ENCODE measurements at places on chromosomes 13 and 19.
A peak's percentile ranks its signal among the peaks of the same experiment; 100 is the strongest.

DNA sequence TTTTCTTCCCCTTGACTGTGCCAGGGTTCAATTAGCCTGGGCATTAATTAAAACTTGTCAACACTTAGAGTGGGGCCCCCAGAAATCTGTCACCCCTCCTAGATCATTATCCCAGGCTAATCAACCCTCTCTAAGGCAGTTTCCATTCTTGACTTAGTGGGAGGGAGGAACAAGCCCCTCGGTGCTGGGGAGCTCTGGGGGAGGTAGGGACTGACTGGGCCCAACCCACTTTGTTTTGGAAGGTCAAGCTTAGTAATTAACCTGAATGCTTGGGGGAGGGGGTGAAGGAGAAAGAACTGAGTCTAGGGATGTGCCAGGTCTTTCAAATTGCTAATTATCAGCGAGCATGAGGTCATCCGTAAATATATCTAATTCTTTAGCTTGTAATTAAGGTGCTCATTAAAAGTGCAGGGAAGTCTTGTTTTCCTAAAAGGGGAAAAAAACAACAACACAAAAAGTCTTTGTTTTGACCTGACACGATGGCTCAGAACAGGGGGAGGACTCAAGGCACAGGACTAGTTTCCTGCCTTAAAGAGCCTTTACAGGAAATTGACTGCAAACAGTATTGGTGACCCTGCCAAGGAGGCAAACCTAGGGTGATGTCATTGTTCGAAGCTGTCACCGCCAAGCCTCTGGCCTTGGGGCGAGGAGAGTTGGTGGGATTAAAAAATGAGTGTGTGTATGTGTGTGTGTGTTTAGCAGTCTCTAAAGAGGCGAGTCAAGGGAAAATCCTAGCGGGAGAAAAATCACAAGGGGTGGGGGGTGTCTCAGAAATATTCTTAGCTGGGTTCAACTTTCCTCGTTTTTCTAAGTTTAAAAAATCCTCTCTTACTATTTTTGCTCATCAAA lies 19.4 kb downstream of the ACTN4 start:
- peak; percentile 84 for DNase-seq

GRCh38 chr19:54302257-54302656 lies 10.7 kb downstream of the LILRA5 start:
- no peak for DNase-seq

DNA sequence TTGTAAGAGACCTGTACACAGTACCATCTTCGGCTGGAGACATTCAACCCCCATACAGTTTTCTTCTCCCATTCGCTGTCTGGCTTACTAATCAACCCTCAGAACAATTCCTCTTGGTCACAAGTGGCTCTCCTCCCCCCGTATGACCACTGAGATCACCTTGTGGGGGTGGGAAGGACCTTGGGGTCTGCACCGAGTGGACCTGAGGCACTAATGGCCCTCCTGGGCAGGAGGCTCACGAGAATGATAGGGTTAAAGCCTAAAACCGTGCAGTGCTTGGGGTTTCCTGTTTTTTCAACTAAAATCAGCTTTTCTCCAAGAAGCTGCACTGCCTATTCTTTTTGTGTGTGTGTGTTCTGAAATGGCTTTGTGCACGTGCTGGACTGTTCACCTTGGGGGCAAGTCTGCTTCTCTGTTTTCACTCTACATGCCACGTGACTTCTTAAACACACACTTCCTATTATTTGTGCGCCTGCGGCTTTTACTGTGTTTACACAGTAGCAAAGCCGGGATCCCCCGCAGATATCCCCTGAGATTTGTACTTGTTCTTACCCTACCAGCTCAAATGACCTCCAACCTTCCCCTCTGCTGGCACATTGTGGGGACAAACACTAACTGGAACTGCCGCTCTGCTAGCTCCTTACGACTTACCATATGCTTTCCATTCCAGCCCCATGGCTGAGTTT lies 12.3 kb downstream of the RBM26 start:
- no peak for DNase-seq

DNA sequence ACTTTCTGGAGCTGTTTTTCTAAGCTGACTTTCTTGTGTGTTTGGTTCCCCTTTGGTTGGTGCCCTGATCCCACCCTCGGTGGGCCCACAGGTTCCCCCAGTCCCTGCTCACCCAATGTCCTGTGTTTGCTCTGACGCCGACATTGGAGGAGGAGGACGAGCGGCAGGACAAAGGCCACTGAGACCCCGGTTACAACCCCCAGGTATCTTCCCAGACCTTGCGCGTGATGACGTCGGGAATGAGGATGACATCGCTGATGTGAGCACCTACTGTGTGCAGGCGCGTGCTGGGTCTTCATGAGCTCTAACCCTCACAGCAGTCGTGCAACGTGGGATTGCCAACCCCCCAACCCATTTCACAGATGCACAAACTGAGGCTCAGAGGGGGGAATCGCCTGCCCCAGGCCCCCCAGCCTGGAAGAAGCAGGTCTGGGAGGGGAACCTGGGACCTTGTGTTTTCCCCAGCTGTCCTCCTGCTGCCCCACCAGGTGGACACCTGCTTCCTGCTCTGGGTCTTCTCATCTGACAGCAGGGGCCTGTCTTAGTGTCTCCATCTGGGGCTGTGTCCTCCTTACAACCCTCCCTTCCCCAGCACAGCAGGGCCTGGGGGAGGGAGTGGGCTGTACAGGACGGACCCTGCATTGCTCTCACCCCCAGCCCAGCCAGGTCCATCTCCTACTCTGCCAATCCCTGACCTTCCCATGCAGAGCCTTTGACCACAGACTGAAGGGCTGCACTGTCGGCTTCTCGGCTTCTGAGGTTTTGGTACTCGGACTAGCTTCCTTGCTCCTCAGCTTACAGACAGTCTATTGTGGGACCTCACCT lies 4.7 kb upstream of the LILRA6 start:
- no peak for DNase-seq

- no peak for DNase-seq
Measured at GRCh38 chr13:111882351-111882750, 184.6 kb upstream of the SOX1 start.

DNA sequence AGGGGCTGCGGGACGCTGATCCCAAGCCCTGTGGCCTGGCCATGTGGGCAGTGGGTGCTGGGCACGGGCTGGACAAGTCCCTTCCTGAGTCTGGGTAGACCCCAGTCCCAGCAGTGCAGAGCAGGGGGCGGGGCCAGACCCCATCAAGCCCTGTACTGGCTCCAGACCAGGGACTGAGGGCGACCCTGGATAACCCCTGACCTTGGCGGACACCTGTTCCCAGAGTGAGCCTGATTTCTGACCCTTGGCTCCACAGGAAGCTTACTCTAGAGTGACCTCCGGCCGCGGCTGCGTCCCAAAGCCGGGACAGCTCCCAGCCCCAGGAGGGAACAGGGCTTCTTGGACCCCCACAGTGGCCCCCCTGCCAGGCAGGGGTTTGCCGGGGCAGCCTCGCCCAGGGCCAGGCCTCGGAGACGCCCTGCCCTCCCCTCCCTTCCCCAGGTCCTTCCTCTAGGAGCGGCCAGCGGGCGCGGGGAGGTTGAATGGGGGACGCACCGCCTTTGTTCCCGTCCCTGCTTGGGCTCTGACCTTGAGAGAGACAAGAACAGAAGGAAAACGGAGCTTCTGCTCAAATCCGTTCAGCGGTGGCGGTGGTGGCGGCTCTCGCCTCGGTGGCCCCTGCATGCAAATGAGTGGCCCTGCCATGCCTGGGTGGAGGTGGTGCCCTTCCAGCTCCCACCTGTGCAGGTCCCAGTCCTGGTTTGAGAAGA lies 2.3 kb upstream of the EFNA2 start:
- no peak for DNase-seq

GRCh38 chr19:17325881-17326594 lies 8.6 kb downstream of the ANO8 start:
- DNase-seq: no peak

DNA sequence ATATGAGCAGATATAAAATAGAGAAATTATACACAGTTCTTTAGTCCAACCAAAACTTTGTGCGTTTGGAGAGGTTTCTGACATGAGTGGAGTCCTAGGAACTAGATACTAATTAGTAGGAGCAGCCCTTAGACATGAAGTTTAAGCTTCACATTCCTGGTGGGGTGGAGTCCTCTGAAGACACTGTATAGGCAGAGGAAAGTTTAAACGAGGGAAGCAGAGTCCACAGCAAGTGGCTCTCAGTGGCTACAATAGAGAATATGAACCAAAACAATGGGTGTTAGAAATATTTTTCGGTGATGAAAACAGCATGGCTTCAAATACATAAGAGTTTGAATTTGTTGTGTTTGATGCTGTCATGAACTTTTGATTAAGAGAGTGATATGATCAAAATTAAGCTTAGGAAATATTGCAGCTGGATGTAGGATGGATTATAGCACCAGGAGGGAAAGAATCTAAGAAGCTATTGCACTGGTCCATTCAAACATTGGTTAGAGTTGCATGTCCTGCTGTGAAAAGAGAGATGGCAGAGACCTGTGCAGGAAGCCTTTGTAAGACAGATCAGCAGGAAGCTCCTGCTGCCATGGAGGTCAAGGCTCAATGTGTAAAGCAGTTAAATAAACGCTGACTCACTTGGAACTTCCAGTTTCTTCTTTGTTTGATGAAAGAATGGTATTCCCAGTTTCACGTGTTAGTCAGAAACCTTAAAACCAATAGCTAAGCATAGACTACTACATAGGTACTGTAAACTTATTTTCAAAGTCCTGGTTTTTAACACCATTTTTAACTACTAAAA lies 175.2 kb downstream of the TDRD3 start:
- DNase-seq: no peak

DNA sequence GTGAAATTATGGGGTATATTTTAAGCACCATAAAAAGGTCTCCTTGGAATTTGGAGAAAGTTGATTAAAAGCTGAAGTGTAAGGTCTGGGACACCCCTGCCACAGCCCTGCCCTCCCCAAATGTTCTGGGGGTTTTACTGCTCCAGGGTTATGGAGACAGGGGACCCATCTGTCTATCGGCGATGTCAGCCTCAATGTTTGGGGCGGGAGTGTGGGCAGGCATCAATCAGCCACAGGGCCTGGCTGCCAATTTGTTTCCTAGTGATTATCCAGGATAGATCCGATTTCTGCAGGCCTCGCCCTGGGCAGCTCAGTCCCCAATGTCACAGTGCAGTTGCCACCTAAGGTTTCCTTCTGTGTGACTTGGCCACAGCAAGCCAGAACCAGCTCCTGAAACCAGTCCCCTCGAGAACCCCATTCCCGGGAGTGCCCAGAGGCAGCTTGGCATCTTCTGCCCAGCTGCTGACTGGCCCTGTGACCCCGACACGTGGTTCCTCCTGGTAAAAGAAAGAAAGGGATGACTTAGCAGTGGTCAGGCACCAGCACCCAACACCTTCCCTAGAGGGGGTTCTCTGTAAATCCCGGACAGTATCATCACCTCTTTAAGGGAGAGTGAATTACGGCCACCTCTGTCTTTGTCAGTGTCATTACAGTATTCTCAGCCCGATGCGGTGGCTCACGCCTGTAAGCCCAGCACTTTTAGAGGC lies 41.6 kb downstream of the MYO9B start:
- no peak for DNase-seq

- no peak for DNase-seq
Measured at GRCh38 chr19:6925386-6925785, 38.0 kb downstream of the ADGRE1 start.

DNA sequence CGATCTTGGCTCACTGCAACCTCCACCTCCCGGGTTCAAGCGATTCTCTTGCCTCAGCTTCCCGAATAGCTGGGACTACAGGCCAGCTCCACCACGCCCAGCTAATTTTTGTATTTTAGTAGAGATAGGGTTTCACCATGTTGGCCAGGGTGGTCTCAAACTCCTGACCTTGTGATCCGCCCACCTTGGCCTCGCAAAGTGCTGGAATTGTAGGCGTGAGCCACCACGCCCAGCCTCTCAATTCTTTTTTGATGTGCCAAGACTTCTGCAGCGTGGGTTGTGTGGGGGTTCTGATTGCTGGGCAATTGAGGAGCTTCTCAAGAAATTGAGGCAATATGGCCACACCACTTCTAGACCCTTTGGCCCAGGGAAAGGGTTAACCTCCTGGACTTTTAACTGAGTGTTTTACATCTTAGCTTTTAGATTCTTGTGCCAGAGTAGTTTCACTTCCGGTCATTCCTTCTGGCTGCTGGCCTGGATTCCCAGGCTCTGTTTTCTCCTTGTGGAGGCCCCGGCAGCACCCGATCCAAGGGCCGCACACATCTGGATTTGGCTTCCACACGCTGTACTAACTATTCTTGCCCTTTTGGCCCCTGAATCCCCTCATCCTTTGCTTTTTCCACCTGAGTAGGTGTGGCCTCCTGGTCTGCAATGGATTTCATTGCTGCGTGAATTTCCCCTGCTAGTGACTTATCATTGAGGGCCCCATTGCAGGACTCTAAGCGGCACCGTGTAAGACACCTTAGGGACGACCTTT lies 14.7 kb downstream of the SMARCA4 start:
- DNase-seq: peak; percentile 85

DNA sequence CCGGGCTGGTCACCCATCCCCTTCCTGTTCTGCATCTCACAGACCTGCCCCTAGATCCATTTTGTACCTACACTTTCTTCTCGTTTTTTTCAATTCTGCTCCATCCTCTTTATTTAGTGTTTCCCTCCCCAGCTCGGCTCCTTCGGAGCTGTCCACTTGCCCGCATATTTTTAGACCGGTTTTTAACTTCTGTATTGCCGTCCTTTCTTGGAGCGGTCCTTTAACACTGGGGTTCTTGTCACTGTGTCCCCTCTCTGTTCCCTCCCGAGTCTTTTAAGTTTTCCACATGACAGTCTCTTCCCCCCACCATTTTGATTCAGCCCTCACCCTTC lies 1.7 kb downstream of the ARHGAP35 start:
- DNase-seq: no peak

- peak; percentile 61 for DNase-seq
Measured at GRCh38 chr19:11261971-11262839, at the start of gene DOCK6. DOCK6 (minus strand) TSS chr19:11262524; CDS start chr19:11262440, 84 bp downstream.

- no peak for DNase-seq
Measured at GRCh38 chr19:8515317-8515716, 1.4 kb upstream of the ZNF414 start.

DNA sequence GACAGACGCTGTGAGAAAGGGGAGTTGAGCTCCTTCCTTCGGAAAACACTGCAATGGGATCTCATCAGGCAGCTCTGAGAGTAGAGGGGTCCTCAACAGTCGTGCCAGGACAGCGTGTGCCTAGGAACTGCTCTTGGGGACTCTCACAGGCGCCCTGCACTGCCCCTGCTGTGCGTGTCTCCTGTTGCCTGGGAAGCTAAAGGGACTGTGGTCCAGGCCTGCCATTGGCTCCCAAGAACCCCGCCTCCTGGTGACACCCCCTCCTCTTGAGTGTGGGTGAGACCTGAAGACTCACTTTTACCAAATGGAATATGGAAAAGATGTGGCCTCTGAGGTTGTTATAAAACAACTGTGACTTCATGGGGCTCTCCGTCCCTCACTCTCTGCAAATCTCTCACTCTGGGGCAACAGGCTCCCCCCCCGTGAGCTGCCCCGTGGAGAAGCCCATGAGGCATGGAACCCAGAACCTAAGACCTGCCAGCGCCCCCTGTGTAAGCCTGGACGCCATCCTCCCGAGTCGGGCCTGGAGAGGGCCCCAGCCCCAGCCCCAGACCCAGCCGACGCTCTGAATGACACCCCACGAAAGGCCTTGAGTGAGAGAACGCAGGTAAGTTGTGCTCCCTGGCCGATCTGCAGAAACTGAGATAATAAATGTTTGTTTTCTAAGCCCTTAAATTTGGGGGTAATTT lies 302.7 kb downstream of the FGF9 start:
- no peak for DNase-seq
